H9 (cell line): ENCODE measurements at places on chromosomes 5 and 9. TPM values are rescaled to one million over a fixed set of nuclear protein-coding genes. Genes with fewer than 3 reads are reported as not detected.

DNA sequence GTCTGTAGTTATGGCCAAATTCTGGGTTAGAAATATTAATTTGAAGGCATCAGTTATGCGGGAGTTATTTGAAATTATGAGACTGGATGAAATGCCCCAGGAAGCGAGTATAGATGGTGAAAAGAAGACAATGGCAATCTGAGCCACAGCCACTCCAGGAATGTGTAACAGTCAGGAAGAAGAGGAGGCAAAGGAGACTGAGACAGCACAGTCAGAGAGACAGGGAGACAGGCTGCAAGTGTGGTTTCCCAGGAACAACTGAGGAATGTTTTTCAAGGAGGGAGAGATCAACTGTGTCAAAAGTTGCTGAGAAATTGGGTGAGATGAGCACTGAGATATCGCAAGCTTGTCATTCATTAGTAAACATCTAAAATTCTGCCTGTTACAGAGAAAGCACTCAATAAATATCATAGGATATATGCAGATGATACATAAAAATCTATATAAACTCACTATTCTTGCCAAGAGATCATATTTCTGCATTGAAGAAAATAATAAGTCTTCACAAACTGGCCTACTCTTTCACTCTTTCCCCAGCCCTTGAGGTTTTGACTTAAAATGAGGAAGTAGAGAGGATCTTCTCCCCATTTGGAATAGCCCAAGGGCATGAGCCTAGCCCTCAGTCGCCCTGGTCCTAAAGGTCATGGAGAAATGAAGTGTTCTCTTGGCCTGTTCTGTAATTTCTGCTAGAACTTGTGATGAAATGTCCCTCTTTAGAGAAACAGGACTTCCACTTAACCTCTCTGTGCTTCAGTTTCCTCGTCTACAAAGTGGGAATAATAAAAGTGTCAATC is 48.5 kb upstream of the RLN1 start:
- no peak for DNase-seq

- no peak for DNase-seq
Observed at GRCh38 chr5:169404223-169404622, 103.3 kb upstream of the SLIT3 start.

- DNase-seq: no peak
Observed at GRCh38 chr5:176948458-176948857, 49.3 kb upstream of the HK3 start.

Gene LIX1
- total RNA-seq: 0.07 and 0.13 TPM in 2 replicates

DNA sequence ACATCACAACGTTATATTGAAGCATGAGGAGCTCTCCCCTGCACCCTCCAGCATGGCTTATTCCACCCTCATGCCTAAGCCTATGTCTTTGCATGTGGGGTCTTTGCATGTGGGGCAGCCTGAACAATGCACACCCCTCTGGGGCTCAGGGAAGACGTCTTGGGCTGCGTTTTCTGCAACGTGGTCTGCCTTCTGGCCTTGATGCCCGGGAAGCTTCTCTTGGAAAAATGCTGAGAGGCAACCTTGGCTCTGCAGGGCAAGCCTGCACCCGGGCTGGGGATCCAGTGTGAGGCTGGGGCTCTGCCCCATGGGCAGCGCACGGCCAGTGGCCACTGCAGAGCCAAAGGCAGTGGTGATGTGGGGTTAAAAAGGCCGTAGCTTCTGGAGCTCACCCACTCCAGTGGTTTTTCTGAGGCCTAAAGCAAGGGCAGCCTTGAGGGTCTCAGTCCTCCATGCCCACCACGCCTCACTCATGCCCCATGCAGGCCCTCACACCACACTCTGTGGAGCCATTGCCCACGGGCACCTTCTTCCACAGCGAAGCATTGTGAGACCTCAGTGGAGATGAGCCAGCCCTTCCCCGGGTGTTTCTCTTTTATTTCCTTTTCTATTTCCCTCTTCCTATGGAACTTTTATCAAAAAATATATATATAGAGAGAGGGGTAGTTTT is 112.2 kb downstream of the MRPL36 start:
- no peak for DNase-seq

GRCh38 chr9:2132484-2133082 is 117.4 kb downstream of the SMARCA2 start:
- no peak for DNase-seq

GRCh38 chr9:83472221-83472665 is 66.0 kb downstream of the FRMD3 start:
- no peak for DNase-seq

Gene RGMB
- total RNA-seq: 17.7 and 19.3 TPM in 2 replicates

- no peak for DNase-seq
Observed at GRCh38 chr9:8821910-8822666, 1022.5 kb upstream of the DMAC1 start.

- DNase-seq: no peak
Observed at GRCh38 chr5:133842846-133843611, 125.4 kb downstream of the C5orf15 start.

Gene F12
- 2.3 and 3.5 TPM in 2 replicates for total RNA-seq

- no peak for DNase-seq
Observed at GRCh38 chr5:111254613-111255012, 30.4 kb downstream of the CAMK4 start.

DNA sequence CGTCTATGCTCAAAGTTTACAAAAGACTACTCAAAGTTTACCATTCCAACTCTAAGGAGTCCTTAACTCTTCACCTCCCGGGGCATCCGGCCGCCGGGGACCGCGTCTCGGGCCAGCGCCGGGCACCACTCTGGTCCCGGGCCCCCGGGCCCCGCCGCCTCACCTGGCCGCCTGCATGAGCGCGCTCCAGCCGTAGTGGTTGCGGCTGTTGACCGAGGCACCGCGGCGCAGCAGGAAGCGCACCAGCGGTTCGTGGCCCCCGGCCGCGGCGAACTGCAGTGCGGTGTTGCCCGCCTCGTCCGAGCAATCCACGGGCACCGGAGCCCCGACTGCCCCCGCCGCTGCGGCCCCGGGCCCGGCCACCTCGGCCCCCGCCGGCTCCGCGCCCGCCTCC is 388 bp downstream of the ANKS6 start:
- no peak for DNase-seq

Gene ARHGEF39
- 21.6 and 24.4 TPM in 2 replicates for total RNA-seq

GRCh38 chr9:30065888-30066287 is 2318.6 kb upstream of the ACO1 start:
- no peak for DNase-seq

DNA sequence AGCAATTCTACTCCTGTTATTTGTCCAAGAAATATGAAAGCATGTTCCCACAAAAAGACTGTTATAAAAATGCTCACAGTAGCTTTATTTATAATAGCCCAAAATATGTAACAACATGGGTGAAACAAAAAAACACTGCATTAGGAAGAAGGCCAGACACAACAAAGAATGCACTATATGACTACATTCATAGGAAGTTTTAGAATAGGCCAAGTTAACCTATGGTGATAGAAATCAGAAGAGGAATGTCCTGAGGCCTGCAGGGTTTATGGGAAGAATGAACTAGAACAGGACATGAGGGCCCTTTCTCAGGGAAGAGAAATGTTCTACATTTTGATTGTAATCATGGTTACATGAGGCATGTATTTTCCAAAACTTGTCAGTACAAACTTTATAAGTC is 24.7 kb upstream of the TAS2R1 start:
- no peak for DNase-seq

Gene GABRA1
- total RNA-seq: not detected in 2 replicates

DNA sequence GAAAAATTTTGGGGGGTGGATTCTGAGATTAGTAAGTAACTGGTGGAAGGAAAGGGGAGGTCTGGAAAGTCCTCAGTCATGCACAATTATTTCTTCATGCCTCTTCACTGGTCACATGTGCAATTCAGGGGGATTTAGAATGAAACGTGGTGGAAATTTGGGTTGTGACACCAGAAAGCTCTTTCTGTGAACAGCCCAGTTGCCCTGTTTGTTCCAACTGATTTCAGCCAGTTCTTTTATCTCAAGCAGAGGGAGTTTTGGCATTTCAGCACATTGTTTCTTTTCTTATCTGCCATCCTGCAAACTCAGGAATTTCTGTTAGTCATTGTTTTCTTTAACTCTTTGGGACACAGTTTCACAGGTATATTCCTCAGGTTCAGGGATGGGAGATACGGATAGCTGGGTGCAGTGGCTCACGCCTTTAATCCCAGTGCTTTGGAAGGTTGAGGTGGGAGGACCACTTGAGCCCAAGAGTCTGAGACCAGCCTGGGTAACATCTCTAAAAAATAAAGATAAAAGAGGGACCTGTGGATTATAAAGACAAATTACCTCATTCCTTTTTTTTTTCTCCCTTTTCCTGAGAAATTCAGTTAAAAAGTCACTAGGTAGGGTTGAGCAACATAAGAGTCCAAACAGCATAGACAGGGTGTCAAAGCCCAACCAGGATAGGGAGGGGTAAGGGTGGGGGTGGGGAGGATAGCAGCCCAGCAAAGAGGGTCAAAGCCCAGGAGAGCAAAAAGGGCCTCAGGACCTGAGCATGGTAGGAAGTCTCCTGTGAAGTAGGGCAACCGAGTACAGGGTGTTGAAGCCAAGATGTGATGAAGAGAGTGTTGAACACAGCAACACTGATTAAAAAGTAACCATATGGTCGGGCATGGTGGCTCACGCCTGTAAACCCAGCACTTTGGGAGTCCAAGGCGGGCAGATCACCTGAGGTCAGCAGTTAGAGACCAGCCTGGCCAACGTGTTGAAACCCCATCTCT is 5.4 kb upstream of the B4GALT1 start:
- DNase-seq: no peak

Gene GALNT12
- 18.0 and 18.5 TPM in 2 replicates for total RNA-seq

DNA sequence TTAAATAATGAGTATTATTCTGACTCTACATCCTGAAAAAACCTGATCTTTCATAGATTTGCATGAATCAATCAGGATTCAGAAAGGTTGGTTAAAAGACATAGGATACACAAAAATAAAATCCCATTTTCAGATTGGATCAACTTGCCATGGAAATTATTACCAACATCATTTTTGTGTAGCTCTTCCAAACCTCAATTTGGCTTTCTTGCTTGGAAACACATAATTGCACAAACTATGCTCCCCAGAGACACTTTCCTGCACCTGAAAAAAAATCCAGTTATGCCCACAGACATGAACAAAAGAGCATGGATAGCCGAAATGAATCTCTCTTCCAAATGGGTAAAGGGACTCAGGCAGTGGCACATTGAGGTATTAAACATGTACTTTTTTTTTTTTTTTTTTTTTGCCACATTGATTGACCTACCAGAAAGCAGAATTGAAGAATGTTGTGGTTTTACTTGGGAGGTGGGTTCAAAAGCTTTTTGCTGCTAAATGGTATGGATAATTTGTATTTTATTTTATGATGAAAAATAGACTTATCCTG is 135.4 kb upstream of the FBN2 start:
- no peak for DNase-seq

Gene TSLP
- 0.59 and 0.63 TPM in 2 replicates for total RNA-seq

Gene PIP5K1B
- total RNA-seq: 1.7 and 2.5 TPM in 2 replicates

- no peak for DNase-seq
Observed at GRCh38 chr5:38714240-38714639, 131.6 kb upstream of the OSMR start.
